H1 (cell line): ENCODE measurements at places on chromosomes 5 and 9. TPM values are rescaled to one million over a fixed set of nuclear protein-coding genes. Genes with fewer than 3 reads are reported as not detected.

IL13 gene
- total RNA-seq, result not detected in 2 replicates

TMEM215 gene
- 0.36 and 0.67 TPM in 2 replicates for total RNA-seq

DDX41 gene
- 101 and 102 TPM in 2 replicates for total RNA-seq

ZNF483 gene
- 82.0 and 83.8 TPM in 2 replicates for total RNA-seq

RNF180 gene
- 2.3 and 2.4 TPM in 2 replicates for total RNA-seq

MCIDAS gene
- not detected in 2 replicates for total RNA-seq

C7 gene
- not detected in 2 replicates for total RNA-seq

PRDM9 gene
- total RNA-seq, result not detected in 2 replicates

SLC27A6 gene
- 4.0 and 4.5 TPM in 2 replicates for total RNA-seq

DNA sequence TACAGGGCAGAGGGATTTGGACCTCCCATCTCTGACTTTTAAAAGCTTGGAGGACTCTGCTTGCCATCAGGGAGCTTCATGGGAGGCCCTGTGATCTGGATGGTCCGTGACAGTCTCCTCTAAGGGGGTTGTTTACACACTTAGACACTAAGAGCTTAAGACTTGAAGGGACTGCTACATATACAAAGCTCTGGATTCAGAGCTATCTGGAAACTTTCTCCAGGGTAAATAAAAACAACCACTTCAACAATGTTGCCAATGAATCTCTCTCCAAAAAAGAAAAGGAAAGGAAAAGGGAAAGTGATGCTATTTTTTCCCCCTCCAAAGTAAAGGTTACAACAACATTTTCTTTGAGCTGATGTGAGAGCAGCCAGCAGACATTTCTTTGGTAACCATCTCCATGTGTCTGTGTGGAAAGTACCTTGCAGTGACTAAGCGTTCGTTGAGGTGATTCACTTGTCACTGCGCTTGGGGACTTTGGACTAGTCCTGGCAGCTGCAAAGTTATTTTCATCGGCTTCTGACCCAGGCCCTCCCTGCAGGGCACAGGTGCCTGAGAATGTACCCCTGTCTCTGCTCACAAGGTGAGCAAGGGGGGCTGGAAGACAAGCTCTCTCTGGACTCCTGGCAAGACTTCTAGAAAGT, 262.1 kb upstream of the KLF4 start:
- no peak for DNase-seq

DNA sequence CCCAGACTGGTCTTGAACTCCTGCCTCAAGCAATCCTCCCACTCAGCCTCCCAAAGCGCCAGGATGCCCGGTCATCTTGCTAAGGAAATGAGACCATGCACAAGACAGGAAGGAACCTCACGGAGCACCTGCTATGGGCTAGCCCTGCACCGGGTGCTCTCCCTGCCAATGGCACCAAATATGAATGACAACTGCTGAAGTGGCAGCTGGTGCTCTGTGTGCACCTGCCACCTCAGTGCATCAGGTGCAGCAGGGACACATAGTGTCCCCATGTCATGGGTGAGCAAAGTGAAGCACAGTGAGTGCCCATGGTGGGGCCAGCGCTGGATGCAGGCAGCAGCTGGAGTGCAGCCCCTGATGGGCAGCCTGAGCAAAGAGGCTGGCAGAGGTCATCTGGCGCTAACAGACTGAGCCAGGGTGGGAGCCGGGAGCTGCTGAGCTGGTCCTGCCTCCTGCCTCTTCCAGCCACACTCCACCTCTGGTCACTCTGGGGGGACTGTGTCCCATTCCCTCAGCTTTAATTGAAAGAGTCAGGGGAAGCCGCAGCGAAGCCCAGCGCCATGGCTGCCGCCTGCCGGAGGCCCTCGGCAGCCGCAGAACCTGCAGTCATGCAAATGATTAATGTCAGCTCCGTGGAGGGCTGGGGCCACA, 46.4 kb downstream of the BARX1 start:
- DNase-seq, result no peak

GRCh38 chr5:123359454-123360200, 63.6 kb downstream of the CEP120 start:
- DNase-seq, result no peak

DNA sequence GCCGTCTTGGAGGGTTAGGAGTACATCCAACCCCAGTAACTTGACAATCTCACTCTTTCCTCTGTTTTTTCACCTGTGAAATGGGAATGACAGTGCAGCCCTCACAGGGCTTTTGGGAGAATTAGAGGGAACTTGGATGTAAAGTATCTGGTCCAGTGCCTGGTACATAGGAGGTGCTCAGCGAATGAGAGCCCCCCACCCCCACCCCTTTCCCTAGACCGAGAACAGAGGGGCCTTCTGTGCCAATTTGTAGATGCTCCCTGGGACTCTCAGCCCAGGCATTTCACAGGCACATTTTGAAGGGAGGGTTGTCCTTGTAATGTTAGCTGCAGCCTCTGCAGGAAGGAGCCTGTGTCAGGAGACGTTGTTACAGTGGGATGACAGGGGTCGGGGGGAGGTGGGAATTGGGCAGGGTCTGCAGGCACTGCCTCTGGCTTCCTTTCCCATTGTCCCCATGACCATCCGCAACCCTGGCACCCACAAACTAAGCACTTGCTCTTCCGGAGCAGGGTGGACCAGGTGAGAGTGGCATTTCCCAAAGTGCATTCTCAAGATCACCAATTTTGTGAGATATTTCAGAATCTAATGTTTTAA, 47.0 kb downstream of the AMBP start:
- peak; percentile 27 for DNase-seq

DNA sequence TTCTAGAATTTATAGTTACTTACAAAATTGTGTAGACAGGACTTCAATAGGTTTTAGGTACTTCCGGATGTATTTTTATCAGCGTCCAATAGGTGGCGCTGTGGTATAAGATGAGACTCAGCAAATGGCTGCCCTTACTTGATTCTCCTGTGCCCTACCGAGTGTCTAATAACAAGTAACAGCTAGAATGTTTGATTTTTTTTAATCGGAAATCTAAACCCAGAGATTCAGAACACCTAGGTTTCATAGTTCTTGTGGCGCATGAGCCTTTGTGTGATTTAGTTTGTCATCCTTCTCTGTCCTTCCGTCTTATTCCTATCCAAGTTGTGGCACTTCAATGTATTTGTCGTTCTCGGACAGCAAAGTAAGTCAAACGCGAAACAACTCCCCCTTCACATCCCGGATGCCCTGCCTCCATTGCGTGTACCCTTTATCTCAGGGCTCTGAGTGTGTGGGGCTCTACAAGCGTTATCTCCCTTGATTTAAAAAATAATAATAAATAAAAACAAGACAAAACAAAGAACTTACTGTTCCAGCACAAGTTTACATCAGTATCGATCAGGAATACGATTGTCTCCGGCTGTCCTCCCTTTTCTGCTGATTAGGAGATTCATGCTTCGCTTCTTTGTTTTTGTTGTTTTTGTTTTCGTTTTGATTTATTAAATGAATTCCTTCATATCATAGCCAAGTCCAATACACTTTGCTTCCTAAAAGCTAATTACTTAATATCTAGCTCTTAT, 50.7 kb upstream of the SLC30A5 start:
- peak; percentile 31 for DNase-seq

- DNase-seq, result no peak
These were observed 84.2 kb downstream of the GIN1 start for GRCh38 chr5:103035701-103036100.

DNA sequence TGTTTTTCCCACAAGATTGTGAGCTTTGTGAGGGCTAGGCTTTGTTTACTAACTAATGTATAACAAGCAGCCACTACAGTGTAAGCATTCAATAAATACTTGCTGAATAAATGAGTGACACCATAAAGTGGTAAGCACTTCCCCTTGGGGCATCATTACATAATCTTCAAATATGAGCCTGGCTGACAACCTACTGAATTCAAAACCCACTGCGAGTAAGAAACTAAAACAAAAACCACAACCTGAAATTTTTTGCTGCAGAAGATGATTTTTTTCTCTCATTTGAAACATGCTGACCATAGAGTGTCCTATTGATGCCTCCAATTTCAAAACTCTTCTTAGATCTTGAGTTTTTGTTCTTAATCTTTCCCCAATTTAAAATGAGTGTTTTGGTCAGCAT, 331.3 kb upstream of the CCNG1 start:
- DNase-seq, result no peak

- DNase-seq, result peak; percentile 79
These were observed 66.9 kb downstream of the DCP2 start for GRCh38 chr5:113043491-113043931.

DNA sequence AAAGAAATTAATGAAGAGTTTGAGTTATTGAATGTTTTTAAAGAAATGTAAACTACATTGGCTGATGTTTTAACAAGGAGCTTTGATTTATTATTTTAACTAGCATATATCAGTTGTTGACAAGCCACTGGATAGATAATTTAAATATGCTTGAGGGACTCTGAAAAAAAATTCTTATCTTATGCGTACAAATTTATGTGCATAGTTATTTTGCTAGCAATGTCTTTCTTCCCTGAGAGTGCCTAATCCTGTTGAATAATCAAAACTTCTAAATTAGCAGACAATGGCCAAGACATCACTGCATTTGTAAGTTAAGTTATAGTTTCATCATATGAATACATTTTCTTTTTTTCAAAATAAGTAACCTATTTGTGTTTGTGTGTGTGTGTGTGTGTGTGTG, 342.3 kb downstream of the MED10 start:
- DNase-seq, result no peak

- DNase-seq, result no peak
These were observed 78.0 kb downstream of the LPAR1 start for GRCh38 chr9:110960288-110960687.

- DNase-seq, result no peak
These were observed 428.6 kb downstream of the PSAT1 start for GRCh38 chr9:78725503-78725902.

- DNase-seq, result no peak
These were observed 127.6 kb upstream of the CYLC2 start for GRCh38 chr9:102867488-102867887.

DNA sequence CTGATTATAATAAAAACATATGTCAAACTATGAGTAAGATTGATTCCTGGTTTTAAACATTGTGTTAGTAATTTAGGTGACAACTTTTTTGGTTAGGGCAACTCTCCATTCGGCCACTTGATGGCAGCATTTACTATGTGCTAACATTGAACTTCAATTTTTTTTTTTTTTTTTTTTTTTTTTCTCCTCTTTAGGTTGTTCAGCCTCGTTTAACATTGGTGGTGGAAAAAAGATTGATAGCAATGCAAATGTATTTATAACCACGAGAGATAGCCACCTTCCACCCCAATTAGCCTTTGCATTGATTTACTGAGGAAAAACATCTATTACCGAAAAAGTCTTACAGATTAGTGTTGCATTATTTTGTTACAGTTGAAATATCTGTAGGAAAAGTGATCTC, 159.1 kb downstream of the CSNK1G3 start:
- DNase-seq, result peak; percentile 70

- no peak for DNase-seq
These were observed 15.8 kb downstream of the ISL1 start for GRCh38 chr5:51398875-51399642.

DNA sequence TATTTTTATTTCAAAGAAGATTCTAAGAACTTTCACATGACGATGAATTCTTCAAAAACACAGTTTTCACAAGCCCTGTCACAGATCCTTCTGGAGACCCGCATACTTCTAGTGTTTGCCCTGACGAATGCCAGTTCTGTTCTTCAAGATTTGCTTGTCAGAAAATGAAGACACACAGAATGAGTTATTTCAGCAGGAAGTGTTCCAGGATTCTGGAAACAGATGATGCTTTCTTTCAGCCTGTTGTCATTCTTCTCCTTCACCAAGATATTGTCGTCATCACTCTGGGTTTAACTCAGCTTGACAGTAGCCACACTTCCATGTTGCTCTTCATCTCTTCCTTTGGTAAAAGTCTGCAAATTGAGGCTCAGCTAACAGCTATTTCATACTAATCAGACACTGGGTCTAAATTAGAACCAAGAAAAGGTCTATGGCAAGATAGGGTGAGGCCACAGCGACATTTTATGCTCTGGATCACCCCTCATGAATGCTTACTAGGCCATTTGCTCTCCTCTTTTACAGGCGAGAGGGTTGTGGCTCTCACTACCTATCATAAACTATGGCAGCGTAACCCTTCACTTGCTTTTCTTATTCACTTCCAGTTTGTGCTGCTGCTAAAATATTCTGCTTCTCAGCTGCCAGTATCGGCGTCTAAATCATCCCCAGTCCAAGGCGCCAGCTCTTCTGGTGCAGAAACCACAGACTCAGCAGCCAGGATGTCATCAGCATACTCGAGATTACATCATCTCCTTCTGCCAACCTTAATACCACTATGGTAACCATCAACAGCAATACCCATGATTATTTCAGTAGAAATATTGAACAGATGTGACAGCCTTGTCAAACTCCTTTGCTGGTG, 159.6 kb upstream of the TBCA start:
- DNase-seq, result no peak

GRCh38 chr5:112237456-112237855, 181.6 kb downstream of the EPB41L4A start:
- no peak for DNase-seq

DNA sequence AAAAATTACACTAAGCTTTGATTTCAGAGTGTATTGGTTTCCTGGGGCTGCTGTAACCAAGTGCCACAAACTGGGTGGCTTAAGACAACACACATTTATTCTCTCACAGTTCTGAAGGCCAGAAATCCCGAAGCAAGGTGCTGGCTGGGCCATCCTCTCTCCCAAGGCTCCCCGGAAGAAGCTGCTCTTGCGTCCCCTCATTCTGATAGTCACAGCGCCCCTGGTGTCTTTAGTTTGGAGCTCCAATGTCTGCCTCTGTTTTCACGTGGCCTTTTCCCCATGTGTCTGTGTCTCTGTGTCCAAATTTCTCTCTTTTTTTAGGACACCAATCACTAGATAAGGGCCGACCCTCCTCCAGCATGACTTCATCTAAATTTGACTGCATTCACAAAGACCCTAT, 56.7 kb downstream of the ROPN1L start:
- no peak for DNase-seq

DNA sequence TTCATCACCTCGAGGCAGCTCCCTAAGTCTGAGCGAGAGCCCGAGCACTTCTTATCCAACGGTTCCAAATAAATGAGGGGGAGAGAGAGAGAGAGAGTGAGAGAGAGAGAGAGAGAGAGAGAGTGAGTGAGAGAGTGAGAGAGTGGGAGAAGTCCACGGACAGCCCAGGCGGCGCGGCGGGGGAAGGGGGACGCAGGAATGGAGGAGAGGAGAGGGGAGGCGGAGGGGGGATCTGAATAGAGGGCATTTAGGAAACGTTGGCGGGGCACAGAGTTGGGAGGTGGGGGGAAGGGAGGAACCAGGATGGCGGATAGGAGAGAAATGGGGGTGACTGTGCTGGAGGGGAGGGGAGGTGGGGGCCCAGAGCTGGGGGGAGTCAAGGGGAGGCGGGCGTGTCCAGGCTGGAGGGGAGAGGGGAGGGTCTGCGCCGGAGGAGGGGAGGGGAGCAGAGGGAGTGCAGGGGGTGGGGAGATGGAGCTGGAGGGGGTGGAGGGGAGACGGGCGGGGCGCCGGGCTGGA, 398 bp upstream of the BASP1 start:
- DNase-seq, result no peak

DNA sequence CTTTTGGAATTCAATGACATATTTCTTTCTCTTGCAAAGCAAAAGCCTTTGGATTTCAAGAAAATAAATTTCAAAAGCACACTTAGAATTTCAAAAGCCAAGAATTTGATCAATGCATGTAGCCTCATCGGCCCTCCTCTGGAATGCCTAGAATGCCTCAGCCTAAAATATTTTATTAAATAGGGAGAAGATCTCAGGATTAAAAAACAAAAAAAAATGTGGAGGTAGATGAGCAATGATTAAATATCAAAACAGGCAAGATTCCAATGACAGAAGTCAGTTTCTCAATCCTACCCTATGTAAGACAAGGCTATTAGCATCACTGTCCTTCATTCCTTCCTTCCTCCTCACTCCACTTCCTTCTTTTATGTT, 169.0 kb downstream of the CDH6 start:
- no peak for DNase-seq
